ENCODE measurements at places on chromosomes 2 and 18.

DNA sequence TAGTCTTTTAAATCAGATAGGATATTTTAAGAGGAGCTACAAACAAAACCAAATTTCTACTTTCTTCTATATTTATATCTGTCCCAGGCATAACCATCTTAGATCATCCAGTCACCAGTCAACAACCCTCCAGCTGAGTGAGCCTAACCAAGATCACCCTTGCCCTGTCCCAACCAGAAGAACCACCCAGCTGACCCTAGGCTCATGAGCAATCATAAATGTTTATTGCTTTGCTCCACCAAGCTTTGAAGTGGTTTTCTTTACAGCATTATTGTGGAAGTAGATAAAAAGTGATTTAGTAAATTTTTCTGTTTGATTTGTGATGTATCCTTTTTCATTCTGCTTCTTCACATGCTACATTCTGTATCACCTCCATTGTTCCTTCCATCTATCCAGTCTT lies 167.2 kb upstream of the PIEZO2 start:
- no peak for DNase-seq

GRCh38 chr2:186726938-186727337 lies 33.1 kb downstream of the FAM171B start:
- DNase-seq, result no peak

DNA sequence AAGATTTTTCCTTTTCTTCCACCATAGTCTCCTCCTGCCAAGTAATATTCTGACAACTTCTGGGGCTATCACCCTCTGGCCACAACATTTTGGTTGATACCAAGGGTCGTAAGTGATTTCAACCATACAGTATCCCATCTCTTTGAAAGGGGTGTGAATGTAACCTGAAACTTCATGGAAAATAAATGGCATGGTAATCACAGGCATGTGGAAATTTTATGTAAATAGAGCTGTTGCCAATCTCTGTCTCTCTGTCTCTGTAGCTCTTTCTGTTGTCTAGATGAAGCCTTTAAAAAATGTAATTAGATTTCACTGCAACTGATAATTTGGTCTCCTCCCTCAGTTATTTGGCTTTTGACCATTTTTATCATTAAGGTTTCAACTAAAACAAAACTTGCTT lies 125.6 kb upstream of the RPRM start:
- no peak for DNase-seq

- no peak for DNase-seq
These were observed 62.6 kb downstream of the MARCO start for GRCh38 chr2:119004602-119005001.

DNA sequence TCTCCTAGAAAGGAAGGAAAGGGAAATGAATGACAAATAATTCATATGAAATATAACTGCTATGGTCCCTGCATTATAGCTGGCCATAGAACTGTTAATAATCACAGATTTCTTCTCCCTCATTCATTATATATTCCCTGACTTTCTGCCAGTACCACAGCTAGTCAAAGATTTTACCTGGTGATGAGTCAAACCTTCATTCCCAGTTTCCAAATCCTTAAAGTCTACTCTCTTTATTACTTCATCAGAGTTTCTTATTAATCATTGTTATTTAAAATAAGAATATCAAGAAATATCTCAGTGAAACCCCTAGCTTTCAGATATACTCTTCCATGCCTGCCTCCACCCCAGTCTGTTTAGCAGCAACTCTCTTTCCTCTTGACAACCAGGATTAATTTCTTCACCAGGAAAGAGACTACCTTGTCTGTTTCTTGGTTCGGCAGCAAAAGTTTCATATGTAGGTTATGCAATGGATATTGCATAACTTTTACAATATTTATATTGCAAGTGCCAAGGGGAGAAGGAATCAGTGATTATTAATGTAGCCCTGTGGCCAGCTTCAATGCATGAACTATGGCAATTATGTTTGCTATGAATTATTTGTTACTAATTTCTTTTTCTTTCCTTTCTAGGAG lies 533.8 kb downstream of the FBXO15 start:
- DNase-seq, result no peak

DNA sequence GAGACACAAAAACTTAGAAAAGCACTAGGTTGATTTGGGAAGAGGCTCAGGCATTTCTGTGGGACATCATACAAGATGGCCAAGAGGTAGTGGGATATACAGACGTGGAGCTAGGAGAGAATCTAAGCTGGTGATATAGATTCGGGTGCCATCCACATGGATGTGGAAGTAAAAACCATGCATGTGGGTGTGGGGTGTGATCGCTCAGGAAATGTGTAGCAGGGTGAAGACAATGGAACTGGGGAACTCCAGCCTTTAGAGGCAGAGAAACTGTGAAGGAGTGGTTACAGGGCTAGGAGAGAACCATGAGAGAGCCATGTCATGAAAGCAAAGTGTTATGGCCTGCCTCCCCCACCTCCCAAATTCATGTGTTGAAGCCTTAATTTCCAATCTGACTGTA lies 43.0 kb upstream of the CTLA4 start:
- no peak for DNase-seq

GRCh38 chr2:231701456-231702373 lies 6.6 kb upstream of the PTMA start:
- DNase-seq, result no peak

- no peak for DNase-seq
These were observed 141.0 kb downstream of the GLI2 start for GRCh38 chr2:120876526-120877280.

DNA sequence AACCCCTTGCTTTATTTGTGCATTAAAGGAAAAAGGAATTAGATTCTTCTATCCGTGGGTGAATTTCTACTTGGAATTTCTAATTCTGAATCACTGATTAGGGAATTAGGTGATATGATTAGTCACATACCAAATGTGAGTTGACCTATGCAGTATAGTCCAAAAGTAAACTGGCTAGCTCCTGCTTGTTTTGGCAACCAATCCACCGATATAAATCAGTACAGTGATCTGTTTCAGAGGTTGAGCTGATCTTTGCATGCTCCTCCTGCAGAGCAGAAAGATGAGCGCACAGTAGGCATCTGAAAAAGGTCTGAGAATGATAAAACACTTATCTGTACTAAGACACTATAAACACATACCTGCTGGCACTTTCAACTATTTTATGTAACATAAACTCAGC lies 86.6 kb downstream of the LRP1B start:
- no peak for DNase-seq

DNA sequence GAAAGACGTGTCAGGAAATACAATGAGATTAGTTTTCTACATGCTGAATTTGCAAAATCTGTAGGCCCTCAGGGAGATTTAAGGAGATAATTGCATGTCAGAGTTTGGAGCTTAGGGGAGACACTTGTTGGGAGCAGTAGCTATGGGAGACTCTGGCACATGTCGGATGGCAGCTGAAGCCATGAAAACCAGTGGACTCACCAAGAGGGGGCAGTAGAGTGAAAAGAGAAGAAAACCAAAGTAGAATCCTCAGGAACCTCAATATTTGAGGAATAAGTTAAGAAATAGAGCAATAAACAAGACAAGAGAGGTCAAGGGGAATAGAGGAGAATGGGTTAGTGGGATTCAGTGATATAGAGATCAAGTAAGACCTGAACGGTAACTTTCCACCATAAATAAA lies 24.8 kb downstream of the RUFY4 start:
- no peak for DNase-seq

DNA sequence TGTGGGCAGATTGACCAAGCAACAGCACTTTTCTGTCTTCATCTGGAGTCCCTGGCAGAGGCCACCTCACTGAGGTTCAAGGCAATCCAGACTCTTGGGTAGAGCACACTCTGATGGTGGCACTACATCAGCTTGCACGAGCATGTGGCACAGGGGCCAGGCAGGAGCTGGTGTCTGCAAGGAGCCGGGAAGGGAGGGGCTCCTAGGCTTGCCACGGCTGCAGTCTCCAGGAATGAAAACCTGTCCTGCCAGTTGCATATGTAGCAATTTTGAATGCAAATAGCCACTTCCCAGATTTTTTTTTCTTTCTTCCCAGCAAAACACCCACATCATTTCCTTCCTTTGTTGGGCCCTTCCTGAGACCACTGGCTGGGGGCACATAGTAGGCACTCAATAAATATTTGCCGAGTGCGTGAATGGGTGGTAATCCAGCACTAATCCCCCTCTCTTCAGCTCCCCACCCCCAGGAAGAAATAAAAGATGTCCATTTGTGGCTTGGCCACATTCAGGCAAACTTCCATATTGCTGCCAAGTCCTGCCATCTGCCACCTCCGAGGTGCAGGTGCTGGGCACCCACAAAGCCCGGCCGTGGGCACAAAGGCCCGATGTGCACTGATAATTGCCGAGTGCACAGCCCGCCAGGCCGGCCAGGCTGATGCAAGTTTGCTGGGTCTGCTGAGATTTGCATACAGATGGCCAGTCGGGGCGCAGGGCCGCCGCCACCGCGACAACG lies 72.4 kb downstream of the MYCN start:
- no peak for DNase-seq
